Stimulated activated CD8-positive, alpha-beta memory T cell treated with anti-CD3 and anti-CD28 coated beads, Interleukin-4, amount 100 ng/mL, for 48 hours (primary cell): ENCODE measurements at places on chromosomes 13 and 19.

- no peak for DNase-seq
Measured at GRCh38 chr19:9808855-9809824, 9.7 kb downstream of the FBXL12 start.

DNA sequence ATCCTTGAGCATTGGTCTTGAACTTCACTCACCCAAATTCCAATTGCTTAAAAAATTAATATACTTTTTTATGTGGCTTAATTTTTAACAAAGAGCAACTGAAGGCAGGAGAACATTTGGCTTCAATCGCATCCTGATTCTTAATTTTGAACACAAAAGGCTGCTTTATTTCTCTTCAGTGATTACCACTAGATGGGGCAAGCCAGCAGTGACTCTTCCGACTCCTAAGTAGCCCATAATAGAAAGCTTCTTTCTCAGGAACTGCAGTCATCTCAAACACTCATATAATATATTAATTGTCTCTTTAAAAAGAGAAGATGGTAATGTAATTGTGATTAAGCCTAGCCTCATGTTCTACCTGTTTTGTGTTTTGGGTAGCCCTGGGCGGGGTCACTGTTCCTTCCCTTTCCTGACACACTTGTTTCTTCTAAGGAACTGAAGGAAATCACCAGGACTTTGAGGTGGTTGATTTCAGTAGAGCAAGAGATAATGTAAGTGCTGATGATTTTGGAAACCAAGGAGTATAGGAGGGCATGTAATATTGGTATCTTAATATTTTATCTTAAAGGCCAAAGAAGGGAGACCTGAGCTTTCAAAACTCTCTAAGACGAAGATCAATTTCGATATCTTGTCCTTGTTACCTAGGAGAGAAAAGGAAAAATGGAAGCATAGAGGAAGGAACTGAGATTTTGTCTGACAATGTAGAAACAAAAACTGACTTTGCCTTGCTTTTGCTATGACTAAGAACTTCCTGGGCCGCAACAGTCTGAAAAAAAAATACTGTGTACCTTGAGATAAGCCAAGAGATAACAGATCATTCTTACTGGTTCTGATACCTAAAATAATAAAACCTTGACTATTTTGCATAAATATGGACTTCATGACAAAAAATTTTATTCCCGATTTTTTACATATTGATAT is 73.1 kb downstream of the TNFSF13B start:
- DNase-seq, result no peak

GRCh38 chr13:61183670-61184069 is 232.0 kb downstream of the PCDH20 start:
- no peak for DNase-seq

- no peak for DNase-seq
Measured at GRCh38 chr19:4371247-4372164, 28.1 kb downstream of the MPND start.

DNA sequence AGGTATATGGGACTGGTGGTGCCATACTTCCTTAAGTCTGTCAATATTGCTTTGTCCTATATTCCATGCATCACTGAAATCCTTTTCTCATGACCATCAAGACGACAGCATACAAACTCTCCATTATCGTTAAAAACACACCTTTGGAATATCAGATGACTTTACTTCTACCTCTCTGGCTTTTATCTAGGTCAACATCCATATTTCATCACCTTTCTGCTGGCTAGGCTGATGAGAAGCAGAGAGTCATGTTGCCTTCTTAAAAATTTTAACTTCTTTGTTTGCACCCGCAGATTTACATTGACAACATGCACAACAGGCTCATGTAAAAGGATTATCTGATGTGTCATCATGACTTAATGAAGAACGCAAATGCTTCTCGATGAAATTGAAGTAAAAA is 771.4 kb downstream of the OLFM4 start:
- DNase-seq, result no peak

DNA sequence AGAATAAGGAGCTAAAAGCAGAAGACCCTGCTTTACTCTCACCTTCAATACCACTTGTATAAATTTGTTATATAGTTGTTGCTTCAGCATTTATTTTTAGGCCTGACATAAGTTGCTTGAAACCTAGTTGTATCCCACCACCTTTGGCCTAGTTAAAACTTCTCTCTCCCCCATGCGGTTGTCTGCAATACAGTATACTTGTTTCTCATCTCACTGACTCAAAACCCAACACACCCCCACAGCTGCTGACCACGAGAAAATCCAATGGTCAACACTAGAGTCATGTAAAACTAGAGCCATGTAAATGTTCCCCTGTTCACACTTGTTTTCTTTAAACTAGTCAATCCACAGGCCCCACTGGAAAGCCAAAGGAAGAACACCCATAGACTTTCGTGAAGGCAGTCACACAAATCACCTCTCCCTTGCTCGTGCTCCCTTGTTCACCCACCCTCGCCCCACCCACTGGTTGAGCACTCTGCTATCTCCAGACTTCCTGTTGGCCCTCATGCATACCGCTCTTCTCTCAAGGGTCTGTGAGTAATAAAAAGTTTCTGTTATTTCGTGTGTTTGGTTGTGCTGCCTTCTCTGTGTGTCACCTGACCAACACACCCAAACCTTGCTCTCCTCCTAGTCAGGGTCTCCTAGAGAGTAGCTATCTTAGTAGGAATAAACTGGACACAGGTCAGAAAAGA is 12.9 kb upstream of the CCDC169 start:
- DNase-seq, result no peak
